Activated CD8-positive, alpha-beta T cell treated with anti-CD3 and anti-CD28 coated beads for 36 hours (primary cell): ENCODE measurements at places on chromosomes 5 and 9. TPM values are rescaled to one million over a fixed set of nuclear protein-coding genes. Genes with fewer than 3 reads are reported as not detected.

DNA sequence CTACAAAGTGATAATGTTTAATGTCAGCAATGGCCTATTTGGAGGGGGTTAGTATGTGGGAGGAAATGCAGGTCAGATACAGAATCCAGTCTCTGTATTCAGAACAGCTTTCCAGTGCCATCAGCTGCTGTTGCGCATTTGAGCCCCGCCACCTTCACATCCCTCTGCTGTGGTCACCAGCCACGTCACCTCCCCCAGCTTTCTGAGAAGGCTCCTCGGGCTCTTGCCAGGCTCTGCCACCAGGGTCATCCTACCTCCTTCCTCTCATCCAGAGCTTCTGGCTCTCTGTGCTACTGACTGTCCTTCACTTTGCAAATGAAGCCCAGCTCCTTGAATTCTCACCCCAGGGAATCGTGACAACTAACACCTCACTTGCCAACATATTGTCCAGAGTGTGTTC is 138.8 kb downstream of the PIK3R1 start:
- H3K36me3 ChIP-seq, result no peaks in the 10 kb centered on the region
- no peaks in the 10 kb centered on the region for H3K4me1 ChIP-seq
- peak; percentile 13 for DNase-seq
- no peak overlapping the region for H3K27ac ChIP-seq
- no peak overlapping the region for H3K4me3 ChIP-seq
- no peaks in the 10 kb centered on the region for H3K27me3 ChIP-seq

- peaks cover 7% of the 10 kb centered on the region for H3K4me1 ChIP-seq
- no peaks in the 10 kb centered on the region for H3K27me3 ChIP-seq
- DNase-seq, result peak; percentile 7
- H3K36me3 ChIP-seq, result peaks cover 1% of the 10 kb centered on the region
These were observed 148.7 kb upstream of the IL12B start for GRCh38 chr5:159478950-159479349.

DNA sequence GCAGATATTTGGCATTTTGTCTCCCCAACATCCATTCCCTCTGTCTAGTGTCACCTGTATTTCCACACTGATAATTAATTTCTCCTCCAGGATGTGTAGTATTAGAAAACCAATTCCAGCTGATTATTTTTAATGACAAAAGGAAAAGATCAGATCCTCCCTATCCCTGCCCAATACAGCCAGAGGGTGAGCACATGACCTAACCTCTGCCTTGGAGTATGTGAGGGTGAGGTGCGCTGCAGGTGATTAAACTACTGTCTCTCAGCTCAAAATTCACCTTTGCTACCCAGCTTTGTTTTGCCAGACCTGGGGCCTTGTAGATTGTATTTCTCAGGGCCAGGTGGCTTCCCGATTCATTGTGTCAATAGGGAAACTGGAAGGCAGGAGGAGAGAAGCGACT is 402.1 kb downstream of the PRELID2 start:
- H3K27me3 ChIP-seq, result no peaks in the 10 kb centered on the region
- H3K4me1 ChIP-seq, result no peaks in the 10 kb centered on the region
- no peak for DNase-seq
- no peak overlapping the region for H3K4me3 ChIP-seq

DNA sequence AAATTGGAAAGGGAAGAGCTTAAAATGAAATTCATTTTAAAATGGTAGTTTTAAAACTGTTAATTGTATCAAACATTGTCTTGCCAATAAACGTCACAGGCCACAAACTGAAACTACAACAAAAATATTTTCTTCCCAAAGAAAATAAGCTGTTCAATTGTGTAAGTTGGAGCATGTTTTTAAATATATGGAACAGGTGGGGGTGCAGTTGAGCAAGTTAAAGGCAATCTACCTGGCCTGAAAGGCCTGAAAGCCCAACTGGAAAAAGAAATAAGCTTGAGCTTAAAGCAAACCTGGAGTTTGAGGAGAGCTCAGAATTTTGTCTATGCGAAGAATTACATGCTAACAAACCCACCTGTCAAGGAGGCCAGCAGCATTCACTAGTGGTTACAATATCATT is 439.5 kb downstream of the ACTL7B start:
- no peak overlapping the region for H3K27ac ChIP-seq
- H3K36me3 ChIP-seq, result no peaks in the 10 kb centered on the region
- no peaks in the 10 kb centered on the region for H3K4me1 ChIP-seq
- no peak overlapping the region for H3K4me3 ChIP-seq
- H3K27me3 ChIP-seq, result peaks cover 5% of the 10 kb centered on the region

DNA sequence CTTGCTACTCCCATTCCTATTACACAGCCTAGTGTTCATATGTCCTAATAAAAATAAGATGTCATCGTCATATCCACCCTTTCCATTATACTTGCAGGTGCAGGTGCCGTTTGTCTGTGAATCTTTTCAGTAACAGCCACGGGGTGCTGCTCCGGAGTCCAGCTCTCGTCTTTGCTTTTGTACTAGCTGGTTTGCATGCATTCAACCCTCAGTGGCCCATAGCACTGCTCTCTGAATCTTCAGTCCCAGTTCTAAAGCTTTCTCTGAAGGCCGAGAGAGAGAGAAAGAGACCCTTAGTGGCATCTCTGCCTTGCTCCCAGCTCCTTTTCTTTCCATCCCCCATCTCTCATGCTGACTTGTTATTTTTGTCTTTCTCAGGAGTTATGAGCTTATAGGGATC is 468.5 kb downstream of the TMEM232 start:
- DNase-seq, result no peak
- no peaks in the 10 kb centered on the region for H3K36me3 ChIP-seq
- no peaks in the 10 kb centered on the region for H3K4me1 ChIP-seq
- no peak overlapping the region for H3K4me3 ChIP-seq

DNA sequence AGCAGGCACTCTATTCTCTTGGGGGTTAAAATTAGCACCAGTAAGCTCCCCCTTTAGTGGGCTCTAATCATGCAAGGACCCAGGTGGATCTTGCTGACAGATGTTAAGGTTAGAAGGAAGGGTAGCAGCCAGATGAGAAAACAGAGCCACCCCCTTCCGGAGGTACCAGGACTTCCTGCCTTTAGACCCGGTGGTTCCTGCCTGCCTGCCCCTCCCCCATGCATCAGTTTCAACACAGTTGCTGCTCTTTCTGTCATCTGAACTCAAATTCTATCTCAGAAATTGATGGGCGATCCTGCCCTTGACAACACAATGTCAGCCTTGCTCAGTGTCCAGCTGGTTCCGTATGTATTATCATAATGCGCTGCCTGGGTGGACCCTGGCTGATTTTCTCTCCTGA is 287.3 kb downstream of the EBF1 start:
- peak overlapping the region; percentile 35 for H3K4me3 ChIP-seq
- peak; percentile 77 for DNase-seq
- peak overlapping the region; percentile 72 for H3K27ac ChIP-seq
- no peaks in the 10 kb centered on the region for H3K27me3 ChIP-seq
- H3K4me1 ChIP-seq, result peaks cover 30% of the 10 kb centered on the region

DNA sequence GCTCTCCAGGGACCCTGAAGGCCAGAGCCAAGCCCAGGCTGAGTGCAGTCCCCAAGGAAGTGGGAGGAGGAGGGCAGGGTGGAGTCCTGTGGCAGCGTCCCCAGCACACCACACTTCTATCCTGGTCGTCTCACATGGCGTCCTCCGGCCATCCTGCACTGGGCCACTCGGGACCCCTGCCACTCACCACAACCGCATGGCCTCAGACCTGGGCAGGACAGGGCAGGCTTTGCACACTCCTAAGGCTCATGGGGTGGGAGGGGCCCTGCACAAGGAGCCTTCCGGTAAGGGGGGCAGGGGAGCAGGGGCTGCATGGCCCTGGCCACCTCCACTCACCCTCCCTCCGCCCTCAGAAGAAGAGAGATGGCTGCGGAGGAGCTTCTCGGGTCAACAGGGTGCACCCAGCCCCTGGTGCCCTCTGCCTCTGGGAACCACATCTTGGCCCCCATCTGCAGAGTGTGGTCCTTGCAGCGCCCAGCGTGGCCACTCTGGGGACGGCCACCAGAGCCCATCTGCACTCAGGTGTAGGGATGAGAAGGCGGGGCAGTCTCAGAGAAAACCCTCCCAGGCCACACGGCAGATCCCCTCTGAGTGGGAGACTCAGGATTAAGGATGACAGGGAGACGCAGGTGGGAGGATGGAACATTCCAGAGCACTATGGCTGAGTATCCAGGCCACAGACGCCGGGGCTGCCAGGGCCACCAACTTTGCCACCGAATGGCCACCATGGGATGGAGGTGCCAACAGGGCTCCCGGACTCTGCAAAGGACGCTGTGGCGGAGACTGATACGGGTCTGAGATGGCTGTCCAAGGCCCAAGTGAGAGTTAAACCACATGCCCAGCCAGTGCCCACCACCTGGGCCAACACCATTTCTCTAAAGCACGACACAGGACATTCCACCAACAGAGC is 7.6 kb downstream of the TPPP start:
- H3K4me3 ChIP-seq, result no peak overlapping the region
- no peak for DNase-seq
- no peaks in the 10 kb centered on the region for H3K4me1 ChIP-seq
- H3K36me3 ChIP-seq, result no peaks in the 10 kb centered on the region
- H3K27ac ChIP-seq, result no peak overlapping the region
- H3K27me3 ChIP-seq, result peaks cover 2% of the 10 kb centered on the region

DNAH5 gene
- not detected for total RNA-seq

ENC1 gene
- 0.60 TPM for total RNA-seq
